ENCODE measurements at places on chromosomes 2 and 18.
A peak's percentile ranks its signal among the peaks of the same experiment; 100 is the strongest.

DNA sequence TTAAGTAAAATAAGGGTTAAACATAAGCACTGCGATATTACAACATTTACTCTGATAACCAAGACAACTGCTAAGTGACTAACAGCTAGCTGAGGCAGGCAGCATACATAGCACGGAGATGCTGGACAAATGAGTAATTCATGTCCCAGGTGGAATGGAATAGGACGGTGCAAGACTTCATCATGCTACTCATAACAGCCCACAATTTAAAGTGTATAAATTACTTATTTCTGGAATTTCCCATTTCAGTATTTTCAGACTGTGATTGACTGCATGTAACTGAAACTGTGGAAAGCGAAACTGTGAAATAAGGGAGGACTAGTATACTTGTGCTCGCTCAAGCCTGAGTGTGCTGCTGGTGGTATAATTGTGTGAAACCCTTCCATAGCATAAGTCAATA, 12.9 kb downstream of the IER3IP1 start:
- no peak for DNase-seq

DNA sequence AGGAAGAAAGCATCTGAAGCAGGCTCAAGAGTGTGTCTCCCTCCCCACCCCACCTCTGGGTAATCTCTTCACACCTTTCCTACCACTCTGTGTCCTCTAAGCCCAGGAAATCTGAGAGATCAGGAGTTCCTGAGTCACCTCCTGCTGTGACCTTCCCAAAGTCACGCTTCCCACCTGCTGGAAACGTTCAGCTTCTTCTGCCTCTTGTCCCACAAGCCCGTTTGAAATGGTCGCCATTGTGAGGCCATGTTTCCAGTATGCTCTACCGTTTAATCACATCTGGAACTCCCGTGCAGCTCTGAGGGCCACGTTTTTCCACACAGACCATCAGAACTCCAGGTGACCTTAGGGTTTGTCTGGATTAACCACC, 25.9 kb downstream of the GREB1 start:
- no peak for DNase-seq

GRCh38 chr2:53670331-53670730, 97.3 kb upstream of the CHAC2 start:
- DNase-seq, result no peak

DNA sequence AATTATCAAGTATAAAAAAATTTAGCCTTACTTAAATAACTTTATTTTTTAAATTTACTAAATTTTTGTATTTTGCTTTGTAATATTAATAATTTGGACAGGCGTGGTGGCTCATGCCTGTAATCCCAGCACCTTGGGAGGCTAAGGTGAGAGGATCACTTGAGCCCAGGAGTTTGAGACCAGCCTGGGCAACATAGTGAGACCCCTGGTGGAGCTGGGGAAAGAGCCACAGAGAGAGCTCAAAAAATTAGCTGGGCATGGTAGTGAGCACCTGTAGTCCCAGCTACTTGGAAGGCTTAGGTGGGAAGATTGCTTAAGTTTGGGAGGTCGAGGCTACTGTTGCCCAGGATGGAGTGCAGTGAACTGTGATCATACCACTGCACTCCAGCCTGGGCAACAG, 143.5 kb downstream of the B3GNT2 start:
- no peak for DNase-seq

- peak; percentile 67 for DNase-seq
Measured at GRCh38 chr18:76709659-76710645, 112.4 kb upstream of the ZNF236 start.

DNA sequence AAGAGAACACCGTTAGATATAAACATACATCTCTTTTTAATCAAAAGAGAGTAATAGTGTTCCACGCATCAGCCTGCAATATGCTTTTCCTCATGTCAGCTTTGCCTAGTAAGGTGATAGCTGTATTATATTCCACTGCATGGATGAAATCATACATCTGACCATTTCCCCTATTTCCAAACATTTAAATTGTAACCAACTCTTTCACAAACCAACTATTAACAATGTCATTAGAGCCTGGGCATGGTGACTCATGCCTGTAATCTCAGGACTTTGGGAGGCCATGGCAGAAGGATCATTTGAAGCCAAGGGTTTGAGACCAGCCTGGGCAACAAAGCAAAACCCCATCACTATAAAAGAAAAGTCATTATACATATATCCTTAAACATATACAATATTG, 284.8 kb downstream of the BCL11A start:
- no peak for DNase-seq

- DNase-seq, result no peak
Measured at GRCh38 chr2:75320898-75321598, 121.7 kb upstream of the TACR1 start.

- DNase-seq, result no peak
Measured at GRCh38 chr2:29480426-29480825, 365.2 kb downstream of the CLIP4 start.

- no peak for DNase-seq
Measured at GRCh38 chr2:65416321-65416720, 16.1 kb downstream of the SPRED2 start.

DNA sequence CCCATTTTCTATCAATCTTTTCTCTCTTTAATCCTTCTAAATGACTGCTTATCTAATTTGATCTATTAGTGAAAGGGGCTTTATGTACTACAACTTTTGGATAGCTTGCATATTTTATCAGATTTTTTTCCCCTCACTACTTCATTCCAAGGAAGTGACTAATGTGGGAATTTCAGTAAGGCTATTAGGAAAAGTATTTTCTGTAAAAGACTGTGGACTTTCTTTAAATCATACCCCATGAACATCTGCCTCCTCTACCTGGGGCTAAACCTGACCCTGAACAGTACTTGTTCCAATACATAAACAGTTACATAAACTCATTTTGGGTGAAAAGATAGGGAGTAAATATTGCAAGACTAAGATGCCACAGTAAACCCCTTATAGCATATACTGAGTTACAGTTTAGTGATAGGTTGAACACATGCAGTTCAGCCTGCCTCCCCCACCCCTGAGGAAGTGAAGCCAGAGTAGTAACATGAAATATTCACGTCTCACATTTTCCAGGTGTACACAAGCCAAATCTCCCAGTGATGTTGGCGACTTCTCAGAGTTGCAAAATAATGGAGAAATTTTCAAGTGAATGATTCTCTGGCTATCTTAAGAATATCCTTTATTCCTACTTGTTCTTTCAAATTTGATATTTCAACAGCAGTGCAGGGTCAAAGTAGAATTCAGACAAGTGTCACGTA, 590.9 kb upstream of the ZEB2 start:
- no peak for DNase-seq

DNA sequence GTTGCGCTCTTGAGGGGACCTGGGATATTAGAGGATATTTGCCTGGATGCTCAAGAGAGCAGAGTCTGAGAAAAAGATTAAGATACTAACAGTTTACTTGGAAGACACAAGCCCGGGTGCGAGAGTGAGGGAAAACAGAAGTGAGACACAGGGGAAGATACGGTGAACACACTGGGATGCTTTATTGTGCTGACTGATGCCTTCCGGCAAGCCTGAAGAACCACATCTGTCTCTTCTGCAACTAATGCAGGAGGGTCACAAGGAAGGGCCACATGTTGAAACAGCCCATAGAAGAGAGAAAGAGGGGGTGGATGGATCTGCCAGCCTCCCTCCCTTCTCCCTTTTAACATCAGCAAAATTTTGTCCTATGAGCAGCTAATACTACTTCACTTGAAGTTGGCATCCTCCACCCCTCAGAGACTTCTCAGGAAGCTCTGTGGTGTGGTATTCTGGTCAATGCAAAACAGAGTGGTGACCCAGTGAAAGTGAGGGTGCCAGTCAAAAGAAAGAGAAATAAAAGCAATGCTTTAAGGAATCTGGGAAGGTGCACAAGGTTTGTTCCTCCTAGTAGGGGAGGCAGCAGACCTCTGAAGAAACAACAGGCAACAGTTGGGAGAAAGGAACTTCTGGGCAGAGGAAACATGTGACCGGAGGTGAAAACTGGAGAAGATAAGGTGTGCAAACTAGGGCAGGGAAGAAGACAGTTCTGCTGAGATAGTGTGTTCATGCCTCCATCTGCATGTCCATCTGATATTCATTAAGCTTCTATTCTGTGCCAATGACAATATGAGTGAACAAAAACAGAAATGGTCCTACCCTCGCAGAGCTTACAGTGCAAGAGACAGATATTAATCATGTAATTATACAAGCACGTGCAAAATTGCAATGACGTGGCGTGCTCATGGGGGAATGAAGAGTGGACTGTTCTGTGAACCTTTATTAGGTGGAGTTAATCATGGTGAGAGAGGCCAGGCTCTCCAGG, 107.1 kb downstream of the LYPD6B start:
- no peak for DNase-seq

DNA sequence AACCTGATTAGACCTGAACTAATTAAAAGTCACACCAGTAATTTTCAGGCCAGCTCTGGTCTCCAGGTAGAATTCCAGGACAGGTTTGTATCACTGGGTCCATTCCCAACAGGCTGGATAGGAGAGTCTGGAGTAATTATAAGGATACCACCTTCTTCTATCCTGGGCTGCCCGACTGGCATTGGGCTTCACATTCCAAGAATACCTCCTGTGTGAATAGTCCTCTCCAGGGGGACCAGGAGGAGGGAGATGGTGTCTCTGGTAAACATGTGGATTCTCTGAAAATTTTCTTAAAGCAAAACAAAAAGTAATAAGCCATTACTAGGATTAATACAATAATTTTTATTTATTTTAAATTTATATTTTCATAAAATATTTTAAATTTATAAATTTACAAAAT, 17.3 kb downstream of the DUSP11 start:
- no peak for DNase-seq

- no peak for DNase-seq
Measured at GRCh38 chr2:230512955-230513748, 97.2 kb downstream of the SP100 start.

GRCh38 chr18:48623468-48624235, 84.8 kb downstream of the CTIF start:
- DNase-seq, result peak; percentile 17

GRCh38 chr2:178296394-178297090, 102.2 kb downstream of the OSBPL6 start:
- no peak for DNase-seq

DNA sequence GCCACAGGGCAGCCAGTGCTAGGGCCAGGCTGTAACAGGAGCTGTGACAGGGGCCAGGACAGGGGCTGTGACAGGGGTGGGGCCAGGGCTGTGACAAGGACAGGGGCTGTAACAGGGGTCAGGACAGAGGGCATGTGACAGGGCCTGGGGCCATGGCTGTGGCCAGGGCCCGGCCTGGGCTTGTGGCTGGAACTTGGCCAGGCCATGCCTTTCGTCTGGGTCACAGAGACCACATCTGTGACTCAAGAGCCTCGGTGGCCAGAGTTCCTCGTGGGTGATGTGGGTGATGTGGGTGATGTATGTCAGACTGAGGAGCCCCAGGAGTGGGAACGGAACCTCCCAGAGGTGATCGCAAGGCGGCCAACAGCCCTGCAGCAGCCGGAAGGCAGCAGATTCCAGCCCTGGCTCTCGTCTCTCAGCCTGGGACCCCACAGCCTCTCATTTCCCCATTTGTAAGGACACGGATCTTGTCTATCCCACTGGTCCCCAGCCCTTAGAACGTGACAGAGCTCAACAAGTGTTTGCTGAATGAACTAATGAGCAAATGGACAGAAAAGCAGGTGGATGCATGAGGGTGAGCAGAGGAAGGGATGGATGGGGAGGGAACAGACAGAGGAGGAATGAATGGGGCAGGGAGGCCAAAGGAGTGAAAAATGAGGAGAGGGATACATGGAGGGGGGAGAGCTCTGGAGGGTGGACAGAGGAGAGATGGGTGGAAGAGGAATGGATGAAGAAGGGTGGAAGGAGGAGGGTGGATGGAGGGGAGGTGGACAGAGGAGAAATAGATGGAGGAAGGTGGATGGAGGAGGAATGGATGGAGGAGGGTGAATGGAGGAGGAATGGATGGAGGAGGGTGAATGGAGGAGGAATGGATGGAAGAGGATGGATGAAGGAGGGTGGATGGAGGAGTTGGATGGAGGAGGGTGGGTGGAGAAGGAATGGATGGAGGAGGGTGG, 17.3 kb downstream of the ESPNL start:
- DNase-seq, result no peak

DNA sequence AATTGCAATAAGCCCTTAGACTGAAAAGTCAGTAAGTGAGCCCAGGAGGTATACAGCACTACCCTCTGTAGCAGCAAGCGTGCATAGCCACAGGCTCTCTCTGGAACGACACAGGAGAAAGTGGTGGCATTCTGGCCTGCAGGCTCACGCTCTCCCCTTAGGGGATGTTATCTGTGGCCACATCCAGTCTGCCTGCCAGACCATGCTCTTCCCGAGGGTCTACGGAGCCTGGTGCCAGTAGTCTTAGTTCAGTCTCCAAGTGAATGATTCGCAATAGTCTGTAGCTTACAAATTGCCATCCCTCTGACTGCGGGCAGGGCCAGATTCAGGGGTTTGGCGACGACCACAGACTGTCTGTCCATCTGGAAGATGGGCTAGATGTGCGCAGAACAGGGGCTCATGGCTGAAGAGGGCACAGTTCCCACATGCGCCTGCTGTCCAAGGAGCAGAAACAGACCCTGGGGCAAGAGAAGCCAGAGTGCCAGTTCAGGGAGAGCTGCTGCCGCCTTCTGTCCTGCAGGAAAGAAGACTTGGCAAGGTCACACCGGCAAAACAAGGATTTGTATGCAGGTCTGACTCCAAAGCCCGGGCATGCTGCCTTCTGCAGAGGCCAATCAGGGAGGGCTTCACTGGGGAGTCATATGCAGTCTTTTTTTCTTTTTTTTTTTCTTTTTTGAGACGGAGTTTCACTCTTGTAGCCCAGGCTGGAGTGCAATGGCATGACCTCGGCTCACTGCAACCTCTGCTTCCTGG, 3.5 kb upstream of the KLF11 start:
- no peak for DNase-seq

DNA sequence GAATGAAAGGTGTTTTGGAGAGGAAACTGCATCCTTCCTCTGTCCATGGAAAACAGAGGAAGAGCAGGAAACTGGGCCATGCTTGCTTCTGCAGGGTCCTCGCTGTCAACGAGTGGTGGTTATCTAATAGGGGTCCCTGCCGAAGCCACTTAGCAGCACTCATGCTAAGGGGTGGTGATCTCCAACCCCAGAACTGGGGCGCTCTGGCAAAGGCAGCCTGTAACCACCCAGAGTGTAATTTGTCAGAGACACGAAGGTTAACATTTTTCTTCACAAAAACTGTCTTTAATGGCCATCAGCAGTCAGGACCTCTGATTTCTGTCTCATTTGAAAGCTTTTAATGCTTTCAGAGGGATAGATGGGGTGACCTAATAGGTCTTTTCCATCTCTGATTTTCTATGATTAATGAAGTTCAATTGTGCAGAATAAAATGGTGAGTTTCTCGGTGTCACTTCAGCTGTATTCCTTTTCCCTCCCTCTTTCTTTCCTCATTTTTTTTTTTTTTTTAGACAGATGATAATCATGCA, 231.3 kb upstream of the CELF4 start:
- DNase-seq, result no peak

GRCh38 chr2:29238497-29238896, 123.3 kb downstream of the CLIP4 start:
- peak; percentile 28 for DNase-seq

- no peak for DNase-seq
Measured at GRCh38 chr2:86543335-86543734, 19.9 kb downstream of the CHMP3 start.

DNA sequence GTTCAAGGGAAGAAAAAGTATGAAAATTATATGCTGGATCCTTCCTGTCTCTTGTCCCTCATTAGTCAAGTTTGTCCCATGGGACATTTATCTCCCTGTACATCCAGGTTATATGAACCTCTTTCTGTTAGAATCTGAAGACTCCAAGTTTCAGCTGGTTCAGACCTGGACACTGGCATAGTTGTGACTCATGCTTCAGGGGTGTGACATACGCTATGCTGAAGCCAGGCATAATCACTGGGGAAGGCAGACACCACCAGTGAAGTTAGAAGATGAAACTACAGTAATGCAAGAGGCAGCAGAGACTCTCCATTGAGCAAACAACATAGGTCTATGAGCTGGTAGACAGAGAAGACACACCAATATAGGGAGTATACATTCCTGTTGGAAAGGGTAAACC, 269.7 kb upstream of the SLC8A1 start:
- peak; percentile 45 for DNase-seq
